Astrocyte of the cerebellum (primary cell): ENCODE measurements at places on chromosomes 16 and 17.

DNA sequence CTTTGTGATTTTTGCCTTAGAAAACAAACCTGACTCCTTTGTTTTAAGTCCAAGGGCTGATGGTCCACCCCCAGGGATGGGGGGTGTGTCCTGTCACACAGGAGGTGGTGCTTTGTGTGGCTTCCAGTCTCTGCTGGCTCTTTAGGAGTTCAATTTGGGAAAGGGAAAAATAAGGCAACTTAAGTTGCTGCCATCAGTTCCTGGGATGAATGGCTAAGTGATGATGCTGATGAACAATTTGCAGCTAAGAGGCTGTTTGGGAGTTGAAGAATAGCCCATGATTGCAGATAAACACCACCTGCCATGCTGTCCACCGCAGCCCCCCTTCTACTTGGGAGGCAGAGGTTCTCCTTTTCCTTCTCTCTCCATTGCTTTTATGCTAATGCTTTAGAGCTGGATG lies 40.2 kb downstream of the ARL4D start:
- peak; percentile 28 for DNase-seq

DNA sequence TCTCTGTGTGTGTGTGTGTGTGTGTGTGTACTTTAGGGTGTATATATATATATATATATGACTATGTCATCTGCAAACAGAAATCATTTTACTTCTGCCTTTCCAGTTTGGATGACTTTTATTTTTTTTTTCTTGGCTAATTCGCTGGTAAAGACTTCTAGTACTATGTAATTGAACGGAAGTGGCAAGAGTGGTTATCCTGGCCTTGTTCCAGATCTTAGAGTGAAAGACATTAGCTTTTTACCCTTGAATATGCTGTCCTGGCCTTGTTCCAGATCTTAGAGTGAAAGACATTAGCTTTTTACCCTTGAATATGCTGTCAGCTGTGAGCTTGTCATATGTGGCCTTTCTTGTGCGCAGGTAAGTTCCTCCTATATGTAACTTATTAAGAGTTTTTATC lies 72.7 kb upstream of the MYOCD start:
- DNase-seq, result peak; percentile 9

GRCh38 chr17:63629627-63630026 lies 7.4 kb downstream of the MAP3K3 start:
- DNase-seq, result no peak

- no peak for DNase-seq
These were observed 50.2 kb upstream of the TMEM97 start for GRCh38 chr17:28268610-28269313.

DNA sequence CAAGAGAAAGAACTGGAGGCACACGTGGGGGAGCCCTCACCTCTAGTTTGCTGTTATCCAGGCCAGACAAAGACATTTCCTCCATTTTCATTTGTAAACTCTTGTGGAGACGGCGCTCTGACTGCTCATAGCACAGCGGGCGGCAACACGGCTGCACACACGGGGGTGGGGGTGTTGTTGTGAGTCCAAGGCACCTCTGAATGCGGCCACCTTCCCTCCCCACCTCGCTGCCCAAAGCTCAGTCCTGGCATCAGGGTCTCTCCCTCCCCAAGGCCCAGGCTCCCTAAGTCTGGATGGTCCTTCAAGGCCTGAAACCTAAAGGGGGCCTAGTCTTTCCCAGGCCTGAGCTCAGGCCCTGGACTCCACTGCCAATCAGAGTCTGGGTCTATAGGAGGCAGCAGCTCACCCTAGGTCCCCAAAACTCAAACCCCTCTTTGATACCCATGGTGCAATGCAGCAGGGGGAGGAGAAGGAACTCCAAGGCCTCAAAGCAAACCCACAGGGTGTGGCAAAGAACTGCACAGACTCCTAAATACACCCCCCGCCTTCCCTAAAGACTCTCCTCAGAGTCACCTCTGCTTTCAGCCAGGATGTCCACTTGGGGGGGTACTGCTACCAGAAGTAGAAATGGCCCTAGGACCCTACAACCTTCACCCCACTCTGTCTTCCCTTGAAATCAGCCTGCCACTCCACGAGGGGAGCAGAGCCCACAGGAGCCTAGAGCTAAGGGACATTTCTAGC lies 1.5 kb downstream of the ATXN7L3 start:
- no peak for DNase-seq

GRCh38 chr16:2955779-2956578 lies 8.1 kb upstream of the KREMEN2 start:
- DNase-seq, result no peak

DNA sequence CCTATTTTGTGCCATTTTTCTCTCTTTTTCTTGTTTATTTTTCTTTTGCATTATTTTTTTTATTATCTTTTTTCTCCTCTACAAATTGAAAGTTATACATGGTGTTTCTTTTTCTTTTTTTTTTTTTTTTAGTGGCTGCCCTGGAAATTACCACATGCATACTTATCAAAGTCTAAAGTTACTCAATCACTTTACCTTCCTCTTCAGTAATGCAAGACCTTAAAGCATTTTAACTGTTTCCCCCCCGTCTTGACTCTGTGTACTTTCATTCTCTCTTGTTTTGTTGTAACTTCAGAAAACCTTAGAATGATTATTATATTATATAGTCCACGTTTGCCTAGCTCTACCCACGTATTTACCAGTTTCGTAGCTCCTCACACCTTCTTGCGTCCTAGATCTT lies 33.3 kb upstream of the SMPD3 start:
- DNase-seq, result no peak

GRCh38 chr17:77379832-77380231 lies 239.1 kb downstream of the SEC14L1 start:
- DNase-seq, result no peak

- DNase-seq, result no peak
These were observed 163.2 kb downstream of the PPM1E start for GRCh38 chr17:58918884-58919283.

- DNase-seq, result no peak
These were observed 9.5 kb downstream of the KRT12 start for GRCh38 chr17:40857535-40857934.

DNA sequence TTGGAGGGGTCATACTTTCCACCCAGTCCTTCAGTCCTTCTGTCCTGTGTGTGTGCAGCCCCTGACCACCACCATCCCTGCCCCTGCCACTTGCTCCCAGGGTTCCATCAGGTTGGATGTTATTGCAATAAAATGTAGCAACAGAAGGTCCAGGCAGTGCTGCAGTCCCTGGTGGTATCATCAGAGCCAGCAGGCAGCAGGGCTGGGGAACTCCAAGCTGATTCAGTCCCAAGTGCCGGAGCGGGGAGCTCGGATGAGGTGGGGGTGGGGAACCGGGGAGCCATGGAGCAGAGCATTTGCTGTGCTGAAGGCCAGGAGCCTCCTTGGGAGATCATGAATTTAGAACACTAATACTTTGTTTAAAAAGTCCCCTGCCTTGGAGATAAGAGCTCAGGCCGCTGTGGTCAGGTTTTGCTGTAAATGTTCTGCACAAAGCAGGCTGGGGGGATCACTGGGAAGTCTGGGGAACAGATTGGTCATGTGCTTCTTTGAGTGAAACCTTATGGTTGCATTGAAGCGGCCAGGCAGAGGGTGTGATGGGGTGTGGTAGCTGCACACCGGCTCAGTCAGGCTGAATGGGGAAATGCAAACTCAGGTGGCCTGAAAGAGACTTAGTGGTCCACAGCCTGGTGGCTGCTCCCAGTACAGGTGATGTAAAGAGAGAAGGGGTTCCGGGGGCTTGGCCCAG lies 225.9 kb downstream of the SEC14L1 start:
- no peak for DNase-seq

DNA sequence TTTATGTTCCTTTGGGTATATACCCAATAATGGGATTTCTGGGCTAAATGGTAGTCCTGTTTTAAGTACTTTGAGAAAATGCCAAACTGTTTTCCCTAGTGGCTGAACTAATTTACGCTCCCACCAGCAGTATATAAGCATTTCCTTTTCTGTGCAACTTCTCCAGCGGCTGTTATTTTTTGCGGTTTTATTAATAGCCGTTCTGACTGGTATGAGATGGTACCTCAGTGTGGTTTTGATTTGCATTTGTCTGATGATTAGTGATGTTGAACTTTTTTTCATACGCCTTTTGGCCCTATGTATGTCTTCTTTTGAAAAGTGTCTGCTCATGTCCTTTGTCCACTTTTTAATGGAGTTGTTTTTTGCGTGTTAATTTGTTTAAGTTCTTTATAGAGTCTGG lies 25.8 kb upstream of the TEKT1 start:
- DNase-seq, result no peak

DNA sequence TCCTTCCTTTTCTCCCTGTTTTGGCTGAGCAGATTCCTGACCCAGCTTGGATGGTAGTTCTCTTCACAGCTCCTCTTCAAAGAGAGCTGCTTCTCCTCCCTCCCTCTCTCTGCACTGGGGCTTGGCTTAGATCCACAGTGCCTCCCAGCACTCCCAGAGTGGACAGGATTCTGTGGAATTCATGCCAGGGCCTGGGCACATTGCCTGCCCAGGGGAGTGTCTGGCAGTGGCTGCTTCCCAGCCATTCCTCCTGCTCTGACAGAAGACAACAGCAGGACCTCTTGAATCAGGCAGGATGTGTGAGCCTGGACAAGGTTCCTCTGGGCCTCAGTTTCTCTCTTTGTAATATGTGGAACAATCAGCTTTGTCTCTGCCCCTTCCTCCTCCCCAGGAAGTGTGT lies 4.5 kb upstream of the MMP28 start:
- DNase-seq, result no peak

DNA sequence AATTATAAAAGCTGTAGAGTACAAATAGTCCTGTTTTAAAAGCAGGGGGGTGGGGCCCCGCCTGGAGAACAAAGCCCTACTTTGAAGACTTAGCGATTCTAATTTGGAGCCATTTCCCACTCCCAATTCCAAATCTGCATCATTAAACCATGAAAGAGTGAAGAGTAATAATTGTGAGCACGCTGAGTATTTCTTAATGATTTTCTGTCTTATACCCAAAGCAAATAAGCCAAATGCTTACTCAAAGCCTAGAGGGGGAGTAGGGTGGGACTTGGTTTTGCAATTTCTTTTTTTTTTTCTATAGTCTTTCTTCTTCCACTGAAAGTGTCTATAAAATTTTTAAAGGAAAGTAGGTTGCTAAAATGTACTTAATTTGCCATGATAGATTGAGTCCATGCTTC lies 470.1 kb downstream of the TOX3 start:
- no peak for DNase-seq

DNA sequence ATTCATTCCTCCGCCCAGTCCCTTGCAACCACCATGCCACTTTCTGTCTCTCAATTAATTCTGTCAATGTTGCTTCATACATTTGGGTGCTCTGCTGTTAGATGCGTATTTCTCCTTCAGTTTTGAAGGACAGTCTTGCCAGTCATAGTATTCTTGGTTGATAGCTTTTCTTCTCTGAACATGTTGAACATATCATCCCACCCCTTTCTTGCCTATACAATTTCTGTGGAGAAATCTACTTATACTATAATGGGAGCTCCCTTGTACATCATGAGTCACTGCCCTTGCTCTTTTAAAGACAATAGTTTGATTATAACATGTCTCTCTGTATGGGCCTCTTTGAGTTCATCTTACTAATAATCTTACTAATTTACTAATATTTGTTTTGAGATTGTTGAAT lies 34.1 kb downstream of the RNF112 start:
- DNase-seq, result no peak

- DNase-seq, result no peak
These were observed 745 bp downstream of the PYY start for GRCh38 chr17:43952724-43953666.

- no peak for DNase-seq
These were observed 129.1 kb downstream of the AIPL1 start for GRCh38 chr17:6305613-6306360.

DNA sequence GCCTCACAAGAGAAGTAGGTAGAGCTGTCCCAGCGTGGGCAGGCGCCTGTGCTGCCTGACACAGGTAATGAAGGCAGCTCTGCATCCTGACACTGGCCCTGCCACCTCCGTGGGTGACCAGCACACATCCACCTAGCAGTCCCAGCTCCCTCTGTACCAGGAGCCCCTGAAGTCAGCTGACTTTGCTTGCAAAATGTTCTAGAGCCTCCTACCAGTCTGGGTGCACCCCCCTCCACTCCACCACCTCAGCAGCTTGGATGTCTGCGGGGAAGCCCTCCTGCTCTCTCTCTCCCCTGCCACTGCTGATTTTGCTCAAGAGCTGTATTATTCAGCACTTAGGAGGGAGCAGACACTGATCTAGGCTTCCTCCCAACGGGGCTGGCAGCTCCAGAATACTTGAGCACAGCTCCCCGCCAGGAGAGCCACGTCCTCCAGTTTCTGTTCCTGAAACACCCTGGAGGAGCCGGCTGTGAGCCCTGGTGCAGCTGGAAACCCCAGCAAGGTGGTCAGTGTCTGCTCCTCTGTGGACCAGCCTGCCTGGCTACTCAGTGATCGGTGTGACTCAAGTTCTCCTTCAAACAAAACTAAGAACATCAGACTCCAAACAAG lies 1.0 kb downstream of the RNF166 start:
- no peak for DNase-seq

GRCh38 chr17:43079641-43080302 lies 45.4 kb downstream of the BRCA1 start:
- DNase-seq, result no peak

GRCh38 chr17:50117202-50118051 lies 12.5 kb downstream of the SAMD14 start:
- no peak for DNase-seq

DNA sequence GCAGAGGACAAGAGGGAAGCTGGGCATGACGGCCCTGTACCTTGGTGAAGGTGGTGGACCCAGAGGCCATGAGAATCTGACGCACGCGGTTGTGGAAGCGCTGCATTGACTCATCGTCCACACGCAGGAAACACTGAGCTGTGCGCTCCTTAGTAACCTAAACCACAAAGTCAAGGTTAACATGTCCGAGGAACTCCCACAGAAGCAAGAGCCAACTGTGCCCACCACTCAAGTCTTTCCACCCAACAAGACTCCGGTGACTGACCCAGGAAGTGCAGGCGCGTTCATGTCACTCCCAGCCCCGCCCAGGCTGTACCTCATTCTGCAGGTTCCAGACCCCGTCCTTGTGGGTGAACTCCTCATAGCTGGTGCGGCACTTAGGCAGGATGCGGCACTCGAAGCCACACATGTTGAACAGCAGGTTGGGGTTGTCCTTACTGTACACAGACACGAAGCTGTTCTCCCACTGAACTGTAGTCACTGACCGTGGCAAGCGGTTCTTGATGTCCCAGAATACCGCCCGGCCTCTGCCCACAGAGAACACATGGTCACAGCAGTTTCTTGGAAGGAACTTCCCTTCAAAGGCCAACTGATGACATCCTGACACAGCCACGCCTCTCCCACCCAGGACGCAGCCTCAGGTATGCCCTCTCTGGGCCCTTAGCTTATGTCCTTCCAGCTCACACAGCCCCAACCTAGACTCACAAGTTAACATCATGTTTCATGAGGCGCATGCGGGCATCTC lies 11.5 kb downstream of the PRPF8 start:
- no peak for DNase-seq

DNA sequence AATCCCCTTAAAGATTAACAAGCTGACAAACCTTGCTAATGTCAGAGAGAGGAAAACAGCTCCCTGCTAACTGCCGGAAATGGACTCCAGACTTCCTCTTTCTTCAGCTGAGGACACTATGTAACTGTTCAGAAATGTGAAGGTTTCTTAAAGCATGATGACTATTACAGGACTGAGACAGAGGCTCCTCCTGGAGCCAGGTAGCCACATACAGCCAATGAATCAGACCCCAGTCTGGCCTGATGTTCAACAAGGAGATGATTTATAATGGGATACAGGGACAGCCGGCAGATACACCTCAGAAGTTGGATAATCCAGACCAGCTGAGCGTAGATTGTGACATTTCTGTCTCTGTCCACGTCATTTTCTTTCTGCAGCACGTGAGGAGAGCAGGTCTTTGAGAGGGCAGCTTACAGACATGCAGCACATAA lies 216.2 kb downstream of the HS3ST3A1 start:
- no peak for DNase-seq
